HT1080 (cell line): ENCODE measurements at places on chromosomes 13 and 19. TPM values are rescaled to one million over a fixed set of nuclear protein-coding genes. Genes with fewer than 3 reads are reported as not detected.
A peak's percentile ranks its signal among the peaks of the same experiment; 100 is the strongest.

TMIGD2 gene
- total RNA-seq: not detected in 2 replicates

DNA sequence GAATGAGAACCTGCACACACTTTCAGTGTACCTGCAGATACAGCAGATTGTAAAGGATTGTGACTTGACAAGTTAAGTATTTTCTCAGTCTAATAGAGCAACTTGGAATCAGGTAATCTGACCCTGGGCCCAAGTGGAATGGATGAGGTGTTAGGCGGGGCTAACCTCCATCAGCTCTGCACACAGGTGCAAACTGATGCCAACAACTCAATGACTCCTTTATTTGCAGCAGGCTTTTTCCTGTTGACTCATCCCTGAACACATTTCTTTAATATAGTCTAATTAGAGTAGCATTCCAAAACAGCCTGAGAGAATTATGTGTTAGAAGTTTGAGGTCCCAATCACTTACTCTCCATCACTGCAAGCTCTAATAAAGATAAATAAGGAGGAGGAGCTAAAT, 48.8 kb downstream of the TPT1 start:
- DNase-seq: peak; percentile 75

ZNF175 gene
- total RNA-seq: 2.1 and 5.7 TPM in 2 replicates

DNA sequence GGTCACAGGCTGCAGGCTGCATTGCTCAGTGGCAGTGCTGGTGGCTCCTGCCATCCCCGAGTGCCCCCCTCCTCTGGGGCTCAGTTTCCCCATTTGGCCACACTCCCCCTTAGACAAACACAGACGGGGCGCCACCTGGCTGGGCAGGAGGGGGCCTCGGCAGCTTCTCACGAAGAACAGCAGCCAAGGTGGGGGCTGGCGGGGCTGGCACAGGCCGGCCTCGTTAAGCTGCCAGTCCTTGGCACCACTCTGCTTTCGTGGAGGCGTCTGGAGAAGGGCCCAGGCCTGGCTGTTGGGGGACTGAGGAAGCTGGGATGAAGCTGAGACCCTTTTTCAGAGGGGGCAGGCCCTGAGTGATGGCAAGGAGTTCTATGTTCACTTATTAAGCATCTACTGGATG, 3.7 kb upstream of the ZNRF4 start:
- no peak for DNase-seq

GRIN3B gene
- 0.03 TPM in 1 of 2 replicates, not detected in the other for total RNA-seq

GRCh38 chr13:24076109-24076508, 84.4 kb upstream of the SPATA13 start:
- no peak for DNase-seq

GRCh38 chr19:33450689-33451088, 70.9 kb downstream of the PEPD start:
- no peak for DNase-seq

DNA sequence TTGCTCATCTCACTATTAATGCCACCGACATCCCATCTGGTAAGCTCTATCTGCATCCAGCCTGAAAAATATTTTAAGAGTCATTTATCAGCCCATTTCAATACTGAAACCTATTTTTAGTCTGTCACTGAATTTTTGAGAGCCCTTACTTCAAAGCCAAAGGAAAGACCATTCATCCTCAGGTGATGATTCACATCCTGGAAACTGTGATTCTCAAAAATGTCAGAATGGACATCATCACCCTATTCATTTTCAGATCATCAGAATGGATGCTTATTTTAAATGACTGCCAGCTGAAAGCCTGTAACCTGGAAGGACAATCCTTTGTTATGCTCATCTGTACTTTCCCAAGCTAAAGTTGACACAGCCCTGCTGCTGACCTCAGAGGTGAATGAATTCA, 27.0 kb downstream of the TNFSF11 start:
- DNase-seq: peak; percentile 83

MBD3L3 gene
- not detected in 2 replicates for total RNA-seq

GRCh38 chr19:3785451-3785937, 687 bp downstream of the MATK start:
- DNase-seq: no peak

DNA sequence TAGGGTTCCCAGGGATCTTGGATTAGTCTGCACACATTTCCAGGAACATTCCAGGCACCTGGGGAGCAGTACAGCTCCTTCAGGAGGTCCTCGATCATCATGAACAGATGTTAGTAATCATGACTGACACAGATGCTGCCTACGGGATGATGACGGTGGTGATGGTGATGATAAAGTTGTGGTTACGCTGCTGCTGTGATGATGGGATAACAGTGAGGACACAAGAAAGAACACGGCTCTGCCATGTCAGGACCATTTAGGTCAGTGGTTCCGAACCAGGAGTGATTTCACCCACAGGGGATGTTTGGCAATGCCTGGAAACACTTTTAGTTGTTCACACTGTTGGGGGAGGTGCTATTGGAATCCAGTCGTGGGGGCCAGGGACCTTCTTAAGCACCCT, 1193.0 kb downstream of the UQCRFS1 start:
- DNase-seq: no peak

DNA sequence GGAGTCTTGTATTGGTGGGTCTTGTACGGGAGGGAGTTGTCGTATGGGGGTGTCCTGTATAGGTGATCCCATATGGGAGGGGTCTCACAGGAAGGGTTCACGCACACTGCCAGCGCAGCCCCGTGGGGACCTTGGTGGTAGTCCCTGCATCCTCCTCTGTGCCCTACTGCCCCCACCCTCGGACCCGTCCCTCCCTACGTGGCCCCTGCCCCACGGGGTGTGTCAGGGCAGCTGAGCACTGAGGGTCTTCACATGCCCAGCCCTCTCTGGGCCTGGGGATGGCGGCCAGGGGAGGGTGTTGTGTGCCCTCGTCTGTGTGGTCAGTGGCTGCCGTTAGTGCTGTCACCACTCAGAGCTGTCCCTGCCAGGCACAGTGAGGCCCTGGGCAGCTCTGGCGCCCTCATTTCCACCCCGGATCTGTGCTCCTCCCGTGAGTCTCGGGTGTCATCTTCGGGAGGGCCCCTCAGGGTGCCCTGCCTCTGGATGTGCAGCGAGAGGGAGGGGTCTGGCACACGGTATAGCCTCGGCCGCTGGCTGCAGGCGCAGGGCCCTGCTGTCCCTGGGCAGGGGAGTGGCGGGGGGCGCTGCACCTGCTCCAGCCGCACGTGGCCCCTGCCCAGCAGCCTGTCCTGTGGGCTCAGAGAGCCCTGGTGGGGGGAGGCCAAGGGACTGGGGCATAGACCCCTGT, 16.0 kb upstream of the GNA15 start:
- DNase-seq: no peak

CEACAM16 gene
- total RNA-seq: not detected in 2 replicates

DNA sequence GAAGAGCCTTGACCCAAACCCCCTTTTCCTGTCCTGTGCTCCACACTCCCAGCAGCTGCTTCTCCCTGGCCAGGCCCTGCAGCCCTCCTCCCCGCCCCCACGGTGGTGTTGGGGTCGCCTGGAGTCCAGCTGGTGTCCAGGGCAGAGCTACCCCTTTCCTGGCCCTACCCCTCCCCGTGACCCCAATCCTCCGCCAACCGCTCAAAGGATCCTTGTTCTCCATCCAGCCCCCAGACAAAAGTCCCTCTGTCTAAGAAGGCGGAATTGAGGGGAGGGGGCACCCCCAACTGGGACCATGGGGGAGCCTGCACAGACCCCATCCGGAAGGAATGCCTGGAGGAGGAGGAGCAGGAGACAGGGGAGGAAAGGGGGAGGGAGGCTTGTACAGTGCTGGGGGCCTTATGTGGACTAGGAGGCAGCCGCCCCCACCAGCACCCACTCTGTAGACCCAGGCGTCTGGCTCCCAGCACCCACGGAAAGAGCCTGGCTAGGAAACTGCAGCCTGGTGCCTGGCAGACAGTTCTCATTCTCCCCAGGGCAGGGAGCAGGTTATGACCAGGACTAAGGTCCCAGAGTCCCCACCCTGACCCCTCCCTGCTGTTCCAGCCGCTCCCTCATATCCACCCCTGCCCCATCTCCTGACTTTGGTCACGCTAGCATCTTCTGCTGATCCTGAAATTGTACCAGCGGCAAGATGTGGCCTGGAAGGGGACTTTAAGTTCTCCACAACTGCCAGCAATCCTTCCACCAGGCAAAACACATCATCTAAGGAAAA, at the start of gene FXYD3:
Gene FXYD3 (plus strand): TSS at position 647 of the 775 bp plus-strand sequence. CDS start 3,554 bp downstream, outside the sequence.
- no peak for DNase-seq

GSX1 gene
- total RNA-seq: not detected in 2 replicates

DNA sequence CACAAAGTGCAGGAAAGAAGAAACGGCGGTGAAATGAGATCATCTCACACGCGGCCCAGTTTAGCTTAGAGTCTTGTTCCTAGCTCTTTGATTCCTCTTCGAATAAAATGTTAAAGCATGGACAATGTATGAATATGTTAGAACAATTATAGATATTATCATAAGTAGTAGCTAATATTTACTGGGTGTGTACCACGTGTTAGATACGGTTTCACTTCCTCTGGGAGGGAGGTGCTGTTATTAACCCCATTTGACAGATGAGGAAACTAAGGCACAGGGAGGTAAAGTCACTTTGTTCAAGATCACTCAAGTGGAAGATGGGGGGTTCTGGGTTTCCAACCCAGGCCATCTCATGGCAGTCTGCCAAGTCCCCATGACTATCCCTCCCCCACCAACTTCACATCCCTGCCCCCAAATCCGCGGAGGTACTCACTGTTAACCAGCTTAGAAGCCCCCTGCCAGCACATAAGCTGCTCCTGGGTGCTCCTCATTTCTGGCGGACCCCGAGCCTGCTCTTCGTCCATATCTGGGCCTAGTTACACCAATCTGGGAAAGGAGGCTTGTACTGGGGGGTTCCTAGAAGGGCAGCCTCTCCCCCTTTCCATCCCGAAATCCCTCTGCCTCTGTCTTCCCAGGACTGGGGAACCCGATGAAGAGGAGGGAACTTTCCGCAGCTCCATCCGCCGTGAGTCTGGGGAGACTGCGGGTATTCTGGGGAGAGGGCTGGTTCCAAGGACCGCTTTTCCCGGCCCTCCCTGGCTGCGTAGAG, 1.0 kb upstream of the FXYD7 start:
- DNase-seq: no peak
